ENCODE measurements at places on chromosomes 11 and 22.

GRCh38 chr11:56624661-56625110 is 10.0 kb upstream of the OR5M1 start:
- no peak for DNase-seq

DNA sequence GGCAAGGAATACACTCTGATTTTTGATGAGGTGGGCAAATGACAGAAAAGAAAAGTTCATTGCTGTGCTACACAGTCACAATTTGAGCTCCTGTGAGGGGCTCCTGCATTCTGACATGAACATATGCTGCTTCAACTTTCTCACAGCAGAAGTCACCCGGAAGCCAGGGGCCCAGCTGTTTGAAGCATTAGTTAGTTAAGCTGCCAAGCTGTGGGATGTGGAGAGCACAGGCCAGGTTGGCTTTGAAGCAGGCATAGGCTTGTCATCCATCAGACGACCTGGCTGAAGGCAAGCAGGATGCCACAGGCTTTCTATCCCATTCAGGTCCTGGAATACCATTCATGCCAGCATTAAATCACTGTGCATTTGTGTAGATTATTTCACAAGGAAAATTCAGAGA is 63.1 kb downstream of the MTNR1B start:
- no peak for DNase-seq

GRCh38 chr11:2534134-2534956 is 89.5 kb downstream of the KCNQ1 start:
- DNase-seq = no peak

DNA sequence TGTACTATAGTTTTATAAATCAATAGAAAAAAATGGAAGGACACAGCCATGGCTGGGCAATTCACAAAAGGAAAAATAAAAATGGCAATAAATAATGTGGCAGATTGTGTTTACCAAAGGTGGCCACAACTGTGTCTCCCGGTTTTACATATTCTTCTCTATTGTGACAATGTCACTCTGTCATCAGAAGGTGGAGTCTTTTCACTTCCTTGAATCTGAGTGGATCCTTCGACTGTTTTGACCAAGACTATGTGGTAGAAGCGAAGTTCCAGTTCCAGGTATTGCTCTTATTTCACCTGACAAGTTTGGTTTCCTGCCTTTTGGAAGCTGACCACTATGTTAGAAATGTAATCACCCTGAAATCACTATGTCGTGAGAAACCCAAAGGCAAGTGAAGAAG is 31.0 kb upstream of the HSD17B12 start:
- no peak for DNase-seq

DNA sequence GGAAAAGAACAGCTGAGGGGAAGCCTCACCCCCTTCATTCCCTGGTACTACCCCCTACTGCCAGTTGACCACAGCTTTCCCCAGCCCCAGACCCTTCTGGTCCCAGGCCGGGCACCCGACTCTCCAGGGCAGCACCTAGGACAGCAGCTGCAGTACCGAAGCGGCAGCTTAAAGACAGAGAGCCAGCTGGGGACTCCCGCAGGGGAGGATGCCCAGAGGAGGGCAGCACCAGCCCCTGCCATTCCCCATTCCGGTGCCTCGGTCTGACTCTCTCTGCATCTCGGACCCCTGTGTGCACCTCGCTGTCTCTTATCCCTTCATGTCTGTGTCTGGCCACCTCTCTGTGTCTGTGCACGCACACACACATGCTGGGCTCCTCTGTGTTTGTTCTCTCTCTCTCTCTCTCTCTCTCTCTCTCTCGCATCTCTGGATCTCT is 9.4 kb downstream of the IGSF9B start:
- DNase-seq = no peak

DNA sequence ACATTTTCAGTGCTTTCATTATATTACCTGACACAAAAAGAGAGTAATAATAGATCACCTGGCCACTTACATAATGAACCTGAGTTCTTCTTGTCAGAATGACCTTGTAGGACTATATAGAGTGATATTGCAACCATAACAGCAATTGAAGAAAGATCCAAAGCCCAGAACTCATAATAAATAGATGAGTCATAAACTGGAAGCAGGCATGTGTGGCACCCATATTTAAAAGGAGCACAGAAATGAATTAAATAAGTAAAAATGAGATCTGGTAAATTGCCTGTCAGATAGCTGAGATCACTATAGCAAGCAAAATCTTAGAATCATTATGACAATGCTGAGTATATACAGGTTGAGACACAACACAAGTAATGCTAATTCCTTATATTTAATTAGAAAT is 331.8 kb downstream of the AASDHPPT start:
- DNase-seq = no peak

DNA sequence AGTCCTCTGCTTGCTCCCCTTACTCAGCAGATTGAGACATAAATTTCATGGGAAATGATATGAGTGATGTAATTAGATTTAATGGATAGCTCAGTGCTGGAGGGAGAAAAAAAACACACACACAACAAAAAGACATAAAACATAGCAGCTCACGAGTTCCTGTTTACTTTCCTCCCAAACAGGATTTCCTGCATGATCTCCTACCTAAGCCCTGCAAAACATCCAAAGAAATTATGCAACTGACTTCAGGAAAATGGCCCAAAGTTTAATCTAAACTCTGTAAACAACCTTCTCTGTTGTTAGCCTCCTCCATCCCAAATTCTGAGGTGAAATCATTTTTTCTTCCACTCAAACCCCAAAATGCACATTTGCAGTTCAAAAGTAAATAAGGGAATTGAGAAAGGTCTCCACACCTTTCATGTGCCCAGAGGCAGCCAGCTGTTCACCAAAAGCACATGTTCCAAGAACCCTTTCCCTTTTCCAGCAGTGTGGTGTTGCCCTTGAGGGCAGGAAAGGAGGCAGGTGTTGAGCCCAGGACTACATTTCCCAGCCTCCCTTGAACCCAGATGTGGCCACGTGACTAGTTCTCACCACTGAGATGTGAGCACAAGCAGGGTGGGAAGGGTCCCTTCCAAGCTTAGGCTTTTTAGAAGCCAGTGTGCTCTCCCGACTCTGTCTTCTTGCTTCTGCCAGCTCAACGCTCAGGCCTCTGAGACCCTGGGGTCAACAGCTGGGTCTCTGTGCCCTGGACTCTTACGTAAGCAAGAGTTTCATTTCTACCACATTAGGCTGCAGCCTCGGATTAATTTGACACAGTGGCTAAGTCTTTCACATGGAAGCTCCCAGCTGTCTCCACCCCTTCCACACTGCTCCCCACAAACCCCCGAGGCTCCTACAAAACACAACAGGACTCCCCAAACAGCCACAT is 301.2 kb downstream of the CTTN start:
- DNase-seq = no peak

DNA sequence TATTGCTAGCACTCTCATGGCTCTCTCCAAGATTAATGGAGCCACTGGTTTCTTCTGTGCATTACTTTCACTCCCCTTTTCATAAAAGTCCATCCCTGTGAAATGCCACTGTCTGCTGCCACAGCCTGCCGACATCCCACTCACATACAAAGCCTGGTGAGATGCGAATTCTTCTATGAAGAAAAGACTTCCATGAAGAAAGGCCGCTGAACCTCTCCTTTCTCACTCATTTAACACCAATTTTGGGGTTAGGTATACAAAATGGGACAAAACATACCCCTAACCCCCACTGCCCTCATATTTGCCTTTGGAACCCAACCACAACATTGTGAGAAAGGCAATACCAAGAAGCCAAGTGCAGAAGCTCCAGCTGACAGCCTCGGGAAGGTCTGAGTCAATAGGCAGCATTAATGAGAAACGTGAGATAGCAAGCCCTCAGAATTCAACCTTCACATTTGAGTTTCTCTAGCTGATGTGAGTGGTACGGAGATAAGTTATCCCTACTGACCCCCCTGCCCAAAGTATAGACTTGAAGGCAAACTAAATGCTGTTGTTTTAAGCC is 156.4 kb downstream of the ATG16L2 start:
- DNase-seq = no peak

DNA sequence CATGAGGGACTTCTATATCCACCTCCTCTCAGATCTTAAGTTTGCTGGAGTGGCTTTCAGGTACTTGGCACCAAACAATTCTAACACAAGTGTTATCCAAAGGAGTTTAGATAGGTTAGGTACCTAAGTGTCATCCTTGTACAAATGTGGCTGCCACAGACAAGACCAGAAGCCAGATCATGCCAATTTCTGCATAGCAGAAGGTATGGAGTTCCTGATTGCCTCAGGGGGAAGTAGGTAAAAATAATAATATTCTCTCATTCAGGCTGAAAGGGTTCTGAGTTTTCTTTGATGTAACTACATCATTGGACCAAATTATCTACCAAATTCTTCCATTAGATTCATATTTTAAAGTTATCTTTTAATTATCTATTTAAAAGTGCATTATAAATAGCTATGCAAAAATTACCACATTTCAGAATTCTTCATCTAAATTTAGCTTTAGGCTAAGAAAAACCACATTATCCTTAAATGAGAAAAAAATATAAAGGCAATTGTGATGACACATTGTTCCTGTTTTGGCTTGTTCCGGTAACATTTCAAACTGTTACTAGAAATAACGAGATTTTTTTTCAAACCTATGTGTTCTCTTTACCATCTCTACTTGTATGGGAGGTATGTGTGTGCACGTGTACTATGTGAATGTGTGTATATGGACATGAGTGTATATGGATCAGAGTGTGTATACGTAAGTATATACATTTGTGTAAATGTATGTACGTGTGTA is 66.2 kb upstream of the POU2AF2 start:
- no peak for DNase-seq

DNA sequence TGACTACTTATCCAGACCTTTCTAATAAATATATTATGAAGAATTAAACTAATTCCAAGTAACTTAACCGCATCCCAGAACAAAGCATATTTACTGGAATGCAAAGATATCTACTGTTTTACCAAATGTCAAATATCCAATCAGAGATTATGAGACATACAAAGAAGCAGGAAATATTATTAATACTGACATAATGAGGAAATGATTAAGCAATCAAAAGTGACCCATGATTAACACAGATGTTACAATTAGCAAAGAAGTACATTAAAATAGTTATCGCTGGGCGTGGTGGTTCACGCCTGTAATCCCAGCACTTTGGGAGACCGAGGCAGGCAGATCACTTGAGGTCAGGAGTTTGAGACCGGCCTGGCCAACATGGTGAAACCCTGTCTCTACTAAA is 105.2 kb downstream of the WNT7B start:
- DNase-seq = no peak

GRCh38 chr11:10592331-10592730 is 23.9 kb upstream of the LYVE1 start:
- DNase-seq = no peak

- no peak for DNase-seq
Observed at GRCh38 chr11:92410526-92410925, 185.9 kb downstream of the FAT3 start.

GRCh38 chr22:49102367-49102766 is 725.3 kb downstream of the BRD1 start:
- DNase-seq = no peak

DNA sequence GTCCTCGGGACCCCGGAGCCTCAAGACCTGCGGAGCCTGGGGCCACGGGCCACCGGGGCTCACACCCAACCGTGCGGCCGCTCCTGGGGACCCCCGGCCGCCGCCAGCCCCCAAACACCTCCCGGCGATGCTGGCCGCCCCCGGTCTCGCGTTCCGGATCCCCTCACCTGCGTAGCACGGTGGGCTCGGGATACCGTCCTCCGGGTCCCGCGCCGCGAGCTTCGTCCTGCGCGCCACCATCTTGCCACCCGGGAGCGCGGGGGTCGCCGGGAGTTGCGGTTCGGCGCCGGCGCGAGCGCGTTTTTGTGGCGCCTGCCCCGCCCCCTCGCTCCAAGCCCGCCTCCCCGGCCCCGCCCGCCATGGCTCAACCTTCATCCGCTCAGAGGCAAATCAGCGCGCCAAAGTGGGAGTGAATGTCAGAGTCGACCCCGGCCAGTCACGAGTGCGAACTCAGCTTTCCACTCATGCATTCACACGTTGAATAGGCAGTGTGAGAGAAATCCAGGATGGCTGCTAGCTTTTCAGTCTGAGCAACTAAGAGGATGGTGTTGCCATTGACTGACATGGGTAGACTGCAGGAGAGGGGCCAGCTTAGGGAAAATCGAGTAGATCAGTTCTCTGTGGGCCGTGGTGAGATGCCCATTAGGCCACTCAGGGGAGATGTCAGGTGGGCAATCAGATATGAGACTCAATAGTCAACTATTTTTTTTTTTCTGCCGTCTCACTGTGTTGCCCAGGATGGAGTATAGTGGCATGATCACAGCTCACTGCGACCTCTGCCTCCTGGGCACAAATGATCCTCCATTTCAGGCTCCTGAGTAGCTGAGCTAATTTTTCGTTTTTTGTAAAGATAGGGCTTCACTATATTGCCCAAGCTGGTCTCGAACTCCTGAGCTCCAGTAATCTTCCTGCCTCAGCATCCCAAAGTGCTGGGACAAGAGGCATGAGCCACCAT is 28.3 kb downstream of the SERHL2 start:
- DNase-seq = peak; percentile 60

- no peak for DNase-seq
Observed at GRCh38 chr11:94089341-94089740, 39.3 kb upstream of the PANX1 start.

DNA sequence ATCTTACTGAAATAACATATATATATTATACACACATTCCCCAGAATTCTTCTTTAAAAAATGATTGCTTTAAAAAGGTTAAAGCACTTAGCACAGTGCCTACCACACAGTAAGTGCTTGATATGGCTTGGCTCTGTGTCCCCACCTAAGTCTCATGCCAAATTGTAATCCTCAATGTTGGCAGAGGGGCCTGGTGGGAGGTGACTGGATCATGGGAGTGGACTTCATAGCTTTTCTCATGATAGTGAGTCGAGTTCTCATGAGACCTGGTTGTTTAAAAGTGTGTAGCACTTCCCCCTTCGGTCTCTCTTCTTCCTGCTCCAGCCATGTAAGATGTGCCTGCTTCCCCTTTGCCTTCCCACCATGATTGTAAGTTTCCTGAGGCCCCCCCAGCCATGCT is 6.2 kb downstream of the CRYAB start:
- DNase-seq = no peak

GRCh38 chr22:28750471-28750881 is 8.6 kb downstream of the HSCB start:
- no peak for DNase-seq

DNA sequence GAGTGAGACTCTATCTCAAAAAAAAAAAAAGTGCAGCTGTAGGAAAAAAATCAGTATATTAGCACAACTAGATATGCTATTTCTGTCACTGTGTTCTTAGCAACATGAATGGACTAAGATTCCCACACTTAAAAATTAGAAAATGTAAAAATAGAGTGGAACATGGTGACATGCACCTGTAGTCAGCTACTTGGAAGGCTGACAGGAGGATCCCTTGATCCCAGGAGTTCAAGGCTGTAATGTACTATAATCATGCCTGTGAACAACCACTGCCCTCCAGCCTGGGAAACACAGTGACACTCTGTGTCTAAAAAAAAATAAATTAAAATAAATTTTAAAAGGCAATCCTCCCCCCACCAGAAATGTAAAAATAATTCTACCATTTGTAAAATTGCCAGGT is 29.8 kb downstream of the PICALM start:
- DNase-seq = no peak

GRCh38 chr11:17405232-17406005 is 17.0 kb upstream of the KCNJ11 start:
- peak; percentile 49 for DNase-seq

GRCh38 chr11:123493349-123494063 is 63.4 kb downstream of the GRAMD1B start:
- no peak for DNase-seq
